ENCODE measurements at places on chromosomes 6 and 20.

DNA sequence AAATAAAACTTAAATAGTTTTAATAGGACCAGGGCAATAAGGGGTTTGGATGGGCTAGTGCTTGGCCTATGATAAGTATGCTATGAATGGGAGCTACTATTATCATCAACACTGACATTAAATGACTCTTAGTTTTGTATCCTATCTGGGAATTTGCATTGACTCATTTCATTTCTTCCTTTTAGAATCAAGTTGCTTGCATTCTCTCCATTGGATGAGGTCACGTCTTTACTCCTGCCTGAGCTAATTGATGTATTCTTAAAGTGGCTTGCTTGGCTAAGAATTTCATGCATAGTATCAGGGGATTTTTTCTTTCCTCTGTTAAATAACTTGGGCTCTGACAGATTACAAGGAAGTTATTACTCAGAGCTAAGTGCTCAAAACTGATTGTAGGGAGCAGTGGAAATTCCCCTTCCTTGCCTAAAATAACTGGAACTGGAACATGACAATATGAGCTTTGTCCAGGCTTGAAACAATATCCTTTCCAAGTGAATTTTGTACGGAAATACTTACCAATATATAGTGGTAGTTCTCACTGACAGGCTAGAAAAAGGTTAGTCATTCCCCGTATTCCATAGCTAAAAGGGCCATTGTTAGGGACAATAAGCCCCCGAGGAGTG lies 169.9 kb downstream of the BCAS1 start:
- no peak for DNase-seq

DNA sequence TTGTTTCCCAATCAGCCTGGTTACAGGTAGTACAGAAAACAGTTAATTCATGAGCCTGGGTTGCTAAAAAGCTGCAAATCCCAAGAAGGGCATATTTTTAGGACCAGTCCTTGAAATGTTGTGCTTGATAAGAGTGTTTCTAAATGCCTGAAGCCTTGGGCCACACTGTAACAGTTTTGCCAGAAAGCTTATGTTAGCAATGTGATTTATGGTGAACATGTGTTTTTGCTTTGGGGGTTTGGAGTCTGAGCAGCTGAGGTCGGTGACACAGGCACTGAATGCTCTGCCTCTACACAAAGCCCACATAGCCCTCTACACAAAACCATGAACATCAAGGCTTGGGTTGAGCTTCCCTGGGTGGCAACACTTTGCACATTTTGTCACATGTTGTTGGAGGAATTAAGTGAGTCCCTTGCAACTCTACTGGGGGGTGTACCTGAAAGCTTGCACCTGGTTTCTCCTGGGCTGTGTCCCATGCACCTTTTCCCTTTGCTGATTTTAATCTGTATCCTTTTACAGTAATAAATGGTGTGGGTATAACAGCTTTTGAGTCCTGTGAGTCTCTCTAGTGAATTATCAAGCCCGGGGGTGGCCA lies 22.2 kb downstream of the AHI1 start:
- no peak for DNase-seq

DNA sequence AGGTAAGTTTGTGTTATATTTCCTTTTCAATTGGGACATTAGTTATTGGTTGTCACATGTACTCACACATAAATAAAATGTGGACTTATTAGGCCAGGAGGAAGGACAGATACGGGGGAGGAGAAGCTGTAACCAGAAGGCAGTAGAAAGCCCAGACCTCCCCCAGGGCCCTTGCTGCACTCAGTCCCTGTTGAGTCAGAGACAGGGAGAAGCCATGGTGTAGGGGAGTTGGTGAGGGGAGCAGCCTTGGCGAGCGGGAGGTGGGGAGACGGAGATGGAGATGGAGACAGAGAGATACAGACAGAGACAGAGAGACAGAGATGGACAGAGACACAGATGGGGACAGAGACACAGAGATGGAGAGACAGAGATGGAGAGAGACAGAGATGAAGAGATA lies 263.2 kb downstream of the DLL1 start:
- DNase-seq = no peak

DNA sequence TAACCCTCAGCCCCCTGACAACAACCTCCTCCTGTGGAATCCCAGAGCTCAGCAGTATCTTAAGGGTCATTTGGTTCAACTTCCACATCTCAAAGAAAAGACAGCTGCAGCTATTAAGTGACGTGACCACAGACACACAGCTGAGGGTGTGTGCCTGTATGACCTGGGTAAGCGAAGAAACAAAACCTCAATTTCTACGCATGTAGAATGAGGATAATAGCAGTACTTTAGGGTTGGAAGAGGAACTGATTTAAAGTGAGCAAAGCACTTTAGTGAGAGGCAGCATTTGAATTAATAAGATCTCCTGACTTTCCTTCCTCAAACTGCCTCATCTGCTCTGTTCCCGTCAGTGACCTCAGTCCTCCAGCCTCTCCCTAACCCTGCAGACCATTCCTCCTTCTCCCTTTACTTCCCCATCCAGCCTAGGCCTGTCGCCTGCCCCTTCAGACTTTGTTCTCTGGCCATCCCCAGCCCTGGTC lies 6.8 kb upstream of the ARMC2 start:
- no peak for DNase-seq

DNA sequence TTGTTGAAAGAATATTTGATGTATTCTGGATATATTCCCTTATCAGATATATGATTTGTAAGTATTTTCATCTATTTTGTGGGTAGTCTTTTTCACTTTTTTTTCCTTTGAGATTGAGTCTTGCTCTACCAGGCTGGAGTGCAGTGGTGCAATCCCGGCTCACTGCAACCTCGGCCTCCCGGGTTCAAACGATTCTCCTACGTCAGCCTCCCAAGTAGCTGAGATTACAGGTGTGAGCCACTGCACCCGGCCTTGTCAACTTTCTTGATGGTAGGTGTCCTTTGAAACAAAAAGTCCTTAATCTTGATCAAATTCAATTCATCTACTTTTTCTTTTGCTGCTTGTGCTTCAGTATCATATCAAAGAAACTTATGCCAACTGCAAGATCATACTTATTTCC lies 297.2 kb upstream of the NRSN1 start:
- no peak for DNase-seq

DNA sequence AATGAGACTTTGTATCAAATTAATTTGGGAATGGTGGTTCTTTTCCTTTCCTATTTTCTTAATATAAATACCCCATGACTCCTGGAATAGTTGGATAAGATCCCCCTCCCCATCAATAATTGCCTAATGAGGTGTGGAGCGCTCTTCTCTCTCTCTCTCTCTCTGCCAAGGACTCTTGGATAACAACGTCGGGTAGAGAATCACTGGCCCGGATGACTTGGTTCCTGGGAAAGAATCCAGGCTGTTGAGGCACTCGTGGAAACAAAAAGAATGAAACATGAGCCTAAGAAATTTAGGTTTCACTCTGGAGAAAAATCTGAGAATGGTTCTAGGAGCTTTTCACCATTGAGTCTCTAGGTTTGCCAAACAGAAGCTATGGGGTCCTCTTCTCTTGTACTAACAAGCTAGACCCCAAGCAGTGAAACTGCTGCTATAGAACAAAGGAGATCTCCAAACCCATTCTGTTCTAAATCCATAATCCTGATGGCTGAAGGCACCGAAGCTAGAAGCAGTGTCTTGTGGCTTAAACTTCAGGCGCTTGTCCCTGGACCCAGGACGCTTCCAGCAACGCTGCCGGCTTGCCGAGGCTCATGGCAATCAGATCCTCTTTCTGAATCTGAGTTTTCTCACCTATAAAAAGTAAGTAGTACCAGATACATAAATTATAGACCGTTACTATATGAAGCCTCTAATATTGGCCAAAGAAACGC lies 241.6 kb upstream of the BTBD3 start:
- DNase-seq = no peak

Data from GM12892 (cell line).